ENCODE measurements at places on chromosomes 1 and 21.

- no peak for DNase-seq
These were observed 271.5 kb downstream of the NFIA start for GRCh38 chr1:61353797-61354406.

DNA sequence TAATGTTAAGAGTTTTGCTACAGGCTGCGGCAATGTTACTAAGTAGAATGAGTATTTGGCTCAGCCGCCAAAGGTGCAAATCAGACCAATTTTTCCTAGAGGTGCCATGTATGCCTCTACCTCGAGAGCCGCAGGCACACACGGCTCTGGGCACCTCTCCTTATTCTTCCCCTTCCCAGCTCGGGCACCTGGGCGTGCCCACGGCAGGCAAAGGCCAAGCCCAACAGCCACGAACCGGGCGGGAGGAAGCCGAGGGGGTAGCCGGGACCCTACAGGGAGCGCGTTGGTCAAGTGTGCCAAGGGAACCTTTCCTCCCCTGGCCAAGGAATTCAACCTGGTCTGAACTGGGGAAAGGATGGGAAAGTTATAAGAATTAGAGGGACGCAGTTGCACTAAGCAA, 31.0 kb downstream of the LRRC3 start:
- DNase-seq: no peak

- no peak for DNase-seq
These were observed 58.2 kb downstream of the PDE9A start for GRCh38 chr21:42711667-42712066.

DNA sequence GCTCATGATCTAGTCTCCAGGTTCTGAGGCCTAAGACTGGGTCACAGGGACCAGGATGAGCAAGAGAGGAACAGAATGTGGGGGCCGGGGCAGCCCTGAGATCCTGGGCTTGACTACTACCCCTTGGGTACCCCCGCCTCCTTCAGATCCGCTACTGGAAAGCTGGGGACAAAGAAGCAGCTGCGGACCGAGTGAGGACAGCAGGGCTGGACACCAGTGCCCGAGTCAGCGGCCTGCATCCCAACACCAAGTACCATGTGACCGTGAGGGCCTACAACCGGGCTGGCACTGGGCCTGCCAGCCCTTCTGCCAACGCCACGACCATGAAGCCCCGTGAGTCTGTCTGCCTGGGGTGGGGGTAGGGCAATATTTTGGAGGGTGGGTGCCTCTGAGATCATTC, 12.5 kb downstream of the TMEM81 start:
- no peak for DNase-seq

- DNase-seq: no peak
These were observed 3.8 kb downstream of the KANK4 start for GRCh38 chr1:62315387-62315786.

DNA sequence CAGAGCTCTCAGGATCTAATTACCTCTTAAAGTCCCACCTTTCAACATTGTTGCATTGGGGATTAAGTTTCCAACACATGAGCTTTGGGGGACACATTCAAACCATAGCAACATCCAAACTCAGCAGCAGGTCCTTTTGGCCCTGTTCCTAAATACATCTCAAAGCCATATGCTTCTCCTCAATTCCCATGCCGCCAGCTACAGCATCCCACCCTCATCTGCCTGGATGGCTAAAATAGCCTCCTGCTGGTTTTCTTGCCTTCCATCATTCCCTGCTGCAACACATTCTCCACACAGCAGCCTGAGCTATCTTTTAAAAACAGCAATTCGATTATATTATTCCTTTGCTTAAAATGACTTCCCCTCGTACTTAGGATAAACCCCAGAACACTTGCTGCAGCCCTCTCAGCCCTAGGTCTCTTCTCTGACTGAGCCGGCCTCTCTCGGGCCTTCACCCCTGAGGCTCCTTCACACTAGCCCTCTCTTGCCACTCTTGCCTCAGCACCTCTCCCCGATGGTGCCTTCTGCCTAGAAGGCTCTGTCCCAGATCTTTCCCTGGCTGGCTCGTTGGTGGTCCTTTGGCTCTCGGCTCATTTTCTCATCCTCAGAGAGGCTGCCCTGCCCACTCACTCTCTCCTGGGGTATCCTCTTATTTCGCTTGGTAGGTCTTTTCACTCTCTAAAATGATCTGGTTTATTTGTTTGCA, 16.5 kb downstream of the MYBPH start:
- DNase-seq: no peak
